Esophagus squamous epithelium (tissue), 5 donors: ENCODE measurements at places on chromosomes 16 and 17.
A peak's percentile ranks its signal among the peaks of the same experiment; 100 is the strongest.

- peaks cover 97% of the 10 kb centered on the region for H3K36me3 ChIP-seq
- H3K4me3 ChIP-seq, result no peak overlapping the region
- peaks cover 2% of the 10 kb centered on the region for H3K4me1 ChIP-seq
- H3K27ac ChIP-seq, result no peak overlapping the region
- no peaks in the 10 kb centered on the region for H3K27me3 ChIP-seq
Measured at GRCh38 chr17:42989726-42990652, 8.2 kb upstream of the RPL27 start.

- no peak overlapping the region for H3K27ac ChIP-seq
- no peaks in the 10 kb centered on the region for H3K36me3 ChIP-seq
- H3K4me3 ChIP-seq, result no peak overlapping the region
- DNase-seq, result no peak
Measured at GRCh38 chr17:45749831-45750335, 34.2 kb upstream of the CRHR1 start.

- H3K36me3 ChIP-seq, result peaks cover 50% of the 10 kb centered on the region
- H3K4me1 ChIP-seq, result peaks cover 15% of the 10 kb centered on the region
- H3K4me3 ChIP-seq, result peak overlapping the region; percentile 98
- H3K27ac ChIP-seq, result peak overlapping the region; percentile 93
Measured at GRCh38 chr17:81553616-81554181, 1.5 kb upstream of the FAAP100 start.

- no peak for DNase-seq
- no peaks in the 10 kb centered on the region for H3K27me3 ChIP-seq
- peak overlapping the region; percentile 28 for H3K27ac ChIP-seq
Measured at GRCh38 chr17:55171634-55172328, 93.0 kb upstream of the HLF start.

DNA sequence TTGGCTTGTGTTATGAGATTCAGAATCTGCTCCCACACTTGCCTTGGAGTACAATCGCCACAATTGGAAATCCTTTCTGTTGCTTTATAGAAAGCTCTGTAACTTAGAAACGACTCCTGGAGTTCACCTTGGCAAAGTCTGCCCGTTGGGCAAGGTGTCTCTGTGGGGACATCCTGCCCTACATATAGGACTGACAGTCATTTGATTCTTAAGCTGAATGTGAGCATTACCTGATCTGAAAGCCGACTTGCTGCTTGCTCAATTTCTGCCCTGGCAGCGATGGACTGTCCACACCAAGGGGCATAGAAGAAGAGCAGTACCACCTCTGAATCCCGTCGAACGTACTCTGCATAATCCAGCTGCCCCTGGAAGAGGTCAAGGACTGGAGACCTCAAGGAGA is 6.9 kb downstream of the TXNDC11 start:
- H3K27me3 ChIP-seq, result no peaks in the 10 kb centered on the region
- no peak overlapping the region for H3K4me3 ChIP-seq
- peaks cover 49% of the 10 kb centered on the region for H3K4me1 ChIP-seq

DNA sequence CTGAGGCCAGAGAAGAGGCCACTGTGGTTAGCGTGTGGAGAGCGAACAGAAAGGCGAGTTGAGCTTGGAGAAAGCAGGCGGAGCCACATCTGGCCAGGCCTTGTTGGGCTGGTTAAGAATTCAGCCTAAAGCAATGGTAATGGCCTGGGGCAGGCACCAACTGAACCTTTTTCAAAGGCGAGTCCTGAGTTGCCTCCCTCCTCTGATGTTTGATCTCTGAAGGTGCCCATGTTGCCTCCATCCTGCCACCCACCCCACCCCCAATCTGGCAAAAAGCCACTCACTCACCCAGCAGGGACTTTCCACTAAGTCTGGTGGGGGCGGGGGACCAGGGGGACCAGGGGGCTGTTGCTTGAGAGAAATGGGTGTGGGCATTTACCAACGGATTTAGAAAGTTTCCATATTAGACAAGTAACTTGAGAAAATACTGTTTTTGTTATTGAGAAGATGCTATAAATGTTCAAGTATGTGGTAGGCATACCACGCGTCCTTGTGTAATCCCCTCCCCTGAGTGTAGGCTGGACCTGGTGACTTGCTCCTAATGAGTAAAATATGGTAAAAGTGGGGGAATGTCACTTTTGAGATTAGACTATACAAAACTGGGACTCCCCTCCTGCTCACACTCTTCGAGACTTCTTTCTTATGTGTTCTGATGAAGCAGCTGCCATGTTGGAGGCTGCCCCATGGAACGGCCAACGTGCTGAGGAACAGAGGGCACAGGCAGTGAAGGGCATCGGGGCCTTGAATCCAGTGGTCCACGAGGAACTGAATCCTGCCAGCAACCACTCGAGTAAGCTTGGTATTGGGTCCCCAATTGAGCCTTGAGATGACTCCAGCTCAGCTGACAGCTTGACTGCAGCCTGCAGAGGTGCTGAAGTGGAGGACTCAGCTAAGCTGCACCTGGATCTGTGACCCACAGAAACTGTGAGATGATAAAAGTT is 29.9 kb upstream of the TNS4 start:
- H3K4me3 ChIP-seq, result no peak overlapping the region
- H3K27me3 ChIP-seq, result no peaks in the 10 kb centered on the region
- H3K27ac ChIP-seq, result peak overlapping the region; percentile 77
- H3K4me1 ChIP-seq, result peaks cover 51% of the 10 kb centered on the region
- no peak for DNase-seq
- H3K36me3 ChIP-seq, result no peaks in the 10 kb centered on the region

DNA sequence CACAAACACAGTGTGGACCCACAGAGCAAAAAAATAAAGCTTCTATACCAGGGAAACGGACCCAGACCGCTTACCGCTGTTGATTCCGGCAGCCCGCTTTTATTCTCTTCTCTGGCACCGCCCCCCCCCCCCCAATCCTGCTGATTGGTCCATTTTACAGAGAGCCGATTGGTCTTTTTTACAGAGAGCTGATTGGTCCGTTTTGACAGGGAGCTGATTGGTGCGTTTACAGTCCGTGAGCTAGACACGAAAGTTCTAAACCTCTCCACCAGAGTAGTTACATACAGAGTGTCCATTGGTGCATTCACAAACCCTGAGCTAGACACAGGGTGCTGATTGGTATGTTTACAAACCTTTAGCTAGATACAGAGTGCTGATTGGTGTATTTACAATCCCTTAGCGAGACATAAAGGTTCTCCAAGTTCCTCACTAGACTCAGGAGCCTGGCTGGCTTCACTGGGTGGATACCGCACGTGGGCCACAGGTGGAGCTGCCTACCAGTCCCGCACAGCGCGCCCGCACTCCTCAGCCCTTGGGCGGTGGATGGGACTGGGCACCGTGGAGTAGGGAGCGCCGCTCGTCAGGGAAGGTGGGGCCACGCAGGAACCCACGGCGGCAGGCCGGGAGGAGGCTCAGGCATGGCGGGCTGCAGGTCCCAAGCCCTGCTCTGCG is 92.4 kb downstream of the HAPSTR1 start:
- no peaks in the 10 kb centered on the region for H3K27me3 ChIP-seq
- no peak overlapping the region for H3K4me3 ChIP-seq
- H3K36me3 ChIP-seq, result no peaks in the 10 kb centered on the region
- no peak overlapping the region for H3K27ac ChIP-seq
- no peak for DNase-seq
- H3K4me1 ChIP-seq, result no peaks in the 10 kb centered on the region

DNA sequence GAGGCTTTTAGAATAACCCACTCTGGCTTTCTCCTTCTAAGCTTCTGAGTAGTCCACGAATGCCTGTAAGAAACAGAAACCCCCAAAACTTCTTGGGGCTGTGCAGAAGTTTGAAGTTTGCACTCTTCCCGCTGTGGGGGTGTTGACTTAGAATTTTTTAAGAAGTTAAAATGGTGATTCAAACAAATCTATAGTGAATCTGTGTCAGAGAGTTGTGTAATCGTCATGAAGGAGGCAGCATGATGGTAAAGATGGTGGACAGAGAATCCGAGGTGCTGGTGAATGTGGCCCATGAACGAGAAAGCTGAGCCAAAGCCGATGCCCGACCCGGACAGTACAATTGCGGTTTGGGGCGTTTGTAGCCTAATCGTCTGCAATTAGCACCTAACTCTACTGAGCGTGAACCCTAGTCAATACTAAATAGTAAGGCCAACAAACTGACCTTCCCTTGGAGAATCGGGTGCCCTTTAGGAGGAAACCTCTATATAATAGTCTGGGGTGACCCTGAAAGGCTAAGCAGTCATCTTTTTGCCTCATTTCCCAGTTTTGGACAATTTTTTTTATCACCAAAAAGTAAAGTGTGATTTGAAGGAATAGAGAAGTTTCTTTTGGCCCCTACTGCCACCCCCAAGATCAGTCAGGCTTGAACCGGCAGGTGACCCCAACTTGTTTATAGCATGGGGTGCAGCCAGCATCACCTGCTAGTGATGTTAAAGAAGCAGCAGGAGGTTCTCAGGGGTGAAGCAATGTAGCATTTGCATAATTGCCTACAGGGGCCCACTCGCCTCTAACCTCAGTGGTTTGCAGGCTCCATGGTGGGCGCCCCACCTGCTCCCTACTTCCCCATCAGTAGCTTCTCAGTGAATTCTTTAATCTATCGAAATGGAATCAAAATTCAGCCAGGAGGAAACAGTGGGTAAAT is 11.2 kb downstream of the IRF8 start:
- no peak for DNase-seq
- no peaks in the 10 kb centered on the region for H3K36me3 ChIP-seq
- H3K4me1 ChIP-seq, result peaks cover 7% of the 10 kb centered on the region
- H3K27ac ChIP-seq, result peak overlapping the region; percentile 56
- H3K4me3 ChIP-seq, result no peak overlapping the region

- peaks cover 4% of the 10 kb centered on the region for H3K36me3 ChIP-seq
- DNase-seq, result no peak
- H3K27ac ChIP-seq, result no peak overlapping the region
- peaks cover 3% of the 10 kb centered on the region for H3K4me1 ChIP-seq
- no peaks in the 10 kb centered on the region for H3K27me3 ChIP-seq
- H3K4me3 ChIP-seq, result no peak overlapping the region
Measured at GRCh38 chr17:82177761-82178498, 34.7 kb downstream of the CCDC57 start.

GRCh38 chr17:54256401-54256929 is 433.7 kb downstream of the KIF2B start:
- no peaks in the 10 kb centered on the region for H3K36me3 ChIP-seq
- no peak for DNase-seq
- H3K27me3 ChIP-seq, result no peaks in the 10 kb centered on the region
- no peaks in the 10 kb centered on the region for H3K4me1 ChIP-seq
- no peak overlapping the region for H3K27ac ChIP-seq

DNA sequence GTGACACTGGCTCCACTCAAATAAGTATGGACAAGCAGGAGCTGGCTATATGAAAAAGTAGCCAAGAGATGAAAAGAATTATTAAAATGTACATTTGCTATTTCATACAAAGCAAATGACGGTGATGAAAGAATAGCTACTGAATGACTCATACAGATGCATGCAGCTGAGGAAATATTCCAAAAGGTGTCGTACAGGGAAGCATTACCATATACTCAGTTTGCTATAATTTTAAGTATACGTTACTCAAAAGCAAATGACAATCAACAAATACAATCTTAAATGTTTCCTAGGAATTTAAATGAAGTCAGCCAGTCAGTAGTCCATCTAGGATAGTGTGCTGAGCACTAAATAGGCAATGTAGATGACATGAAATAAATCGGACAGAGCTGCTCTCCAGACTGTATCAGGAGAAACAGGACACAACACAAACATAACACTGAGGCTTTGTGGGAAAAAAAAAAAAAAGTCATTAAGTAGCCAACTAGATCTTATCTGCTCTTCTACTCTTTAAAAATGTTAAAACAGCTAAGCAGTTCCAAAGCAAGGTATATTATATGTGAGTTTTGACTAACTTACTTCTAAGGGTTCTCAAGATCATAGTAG is 65.0 kb downstream of the NCOR1 start:
- H3K4me1 ChIP-seq, result no peaks in the 10 kb centered on the region
- no peak overlapping the region for H3K27ac ChIP-seq
- no peak overlapping the region for H3K4me3 ChIP-seq
- H3K36me3 ChIP-seq, result peaks cover 4% of the 10 kb centered on the region
- DNase-seq, result no peak

- no peaks in the 10 kb centered on the region for H3K4me1 ChIP-seq
- DNase-seq, result no peak
- H3K4me3 ChIP-seq, result no peak overlapping the region
Measured at GRCh38 chr16:87548046-87548445, 54.3 kb upstream of the JPH3 start.

GRCh38 chr17:31310260-31310659 is 3.6 kb downstream of the EVI2B start:
- no peaks in the 10 kb centered on the region for H3K27me3 ChIP-seq
- H3K4me3 ChIP-seq, result no peak overlapping the region
- no peak for DNase-seq
- H3K27ac ChIP-seq, result no peak overlapping the region

GRCh38 chr17:8110907-8111306 is 7.4 kb downstream of the ALOXE3 start:
- peaks cover 9% of the 10 kb centered on the region for H3K4me1 ChIP-seq
- no peak overlapping the region for H3K27ac ChIP-seq
- H3K36me3 ChIP-seq, result no peaks in the 10 kb centered on the region
- H3K27me3 ChIP-seq, result no peaks in the 10 kb centered on the region
- no peak for DNase-seq
- no peak overlapping the region for H3K4me3 ChIP-seq

DNA sequence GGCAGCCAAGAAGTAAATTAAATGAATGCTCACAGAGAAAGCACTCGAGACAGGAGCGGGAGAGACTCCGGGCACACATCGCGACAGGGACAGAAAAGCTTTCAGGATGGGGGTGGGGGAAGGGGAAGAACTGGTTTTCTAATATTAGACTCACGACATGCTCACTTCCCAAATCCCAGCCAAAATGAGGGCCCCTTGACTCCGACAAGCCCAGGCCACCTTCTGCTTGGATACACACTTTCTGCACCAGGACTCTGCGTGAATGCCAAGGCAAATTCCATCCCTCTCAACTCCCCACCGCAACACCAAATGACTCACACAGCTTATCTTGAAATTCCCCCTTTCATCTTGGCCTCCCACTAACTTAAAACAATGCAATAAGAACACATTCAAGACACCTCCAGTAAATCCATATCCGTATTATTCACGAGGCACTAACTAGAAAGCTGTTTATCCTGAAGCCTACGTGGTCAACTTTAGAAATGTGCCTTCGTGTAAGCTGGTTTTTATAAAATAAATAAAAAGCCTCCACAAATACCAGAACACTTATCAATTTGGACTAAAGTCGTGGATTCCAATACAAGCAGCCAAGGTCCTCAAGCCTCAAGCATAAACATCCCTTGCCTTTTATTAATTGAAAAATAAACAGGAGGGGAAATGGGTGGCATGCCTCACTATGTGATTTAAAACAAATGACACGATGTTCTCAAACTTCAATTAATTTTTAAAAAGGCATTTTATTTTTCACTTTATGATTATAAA is 46.1 kb downstream of the NXN start:
- DNase-seq, result no peak
- no peaks in the 10 kb centered on the region for H3K36me3 ChIP-seq
- no peaks in the 10 kb centered on the region for H3K27me3 ChIP-seq
- H3K4me1 ChIP-seq, result peaks cover 6% of the 10 kb centered on the region
- no peak overlapping the region for H3K4me3 ChIP-seq

DNA sequence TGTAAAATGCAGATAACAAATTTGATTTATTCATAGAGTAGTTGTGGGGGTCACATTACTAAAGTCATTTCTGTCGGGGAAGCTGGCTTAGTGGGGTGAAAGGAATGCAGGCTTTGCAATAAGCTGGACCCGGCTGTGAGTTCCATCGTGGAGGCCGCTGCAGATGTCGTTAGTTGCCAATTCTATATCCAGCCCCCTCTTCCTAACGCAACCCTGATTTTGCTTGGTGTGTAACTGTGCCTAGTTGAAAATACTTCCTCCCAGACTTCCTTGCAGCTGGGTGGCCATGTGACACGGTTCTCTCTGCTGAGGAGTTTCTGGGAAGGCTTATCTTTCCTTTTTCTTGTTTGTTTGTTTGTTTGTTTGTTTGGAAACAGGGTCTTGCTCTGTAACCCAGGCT is 4.5 kb downstream of the MFSD6L start:
- H3K36me3 ChIP-seq, result no peaks in the 10 kb centered on the region
- no peak overlapping the region for H3K4me3 ChIP-seq
- no peaks in the 10 kb centered on the region for H3K27me3 ChIP-seq
